ENCODE measurements at places on chromosomes 4 and X.
A peak's percentile ranks its signal among the peaks of the same experiment; 100 is the strongest.

GRCh38 chr4:127194281-127194680, 438.5 kb upstream of the INTU start:
- no peak for DNase-seq

GRCh38 chrX:49921109-49921508, 1.3 kb upstream of the CLCN5 start:
- DNase-seq, result no peak

GRCh38 chrX:49189606-49190005, 3.4 kb upstream of the PRICKLE3 start:
- DNase-seq, result no peak

- DNase-seq, result no peak
Observed at GRCh38 chr4:53541577-53542206, 49.6 kb downstream of the LNX1 start.

- no peak for DNase-seq
Observed at GRCh38 chrX:99142745-99143144, 1267.3 kb downstream of the PCDH19 start.

- DNase-seq, result no peak
Observed at GRCh38 chr4:3226467-3226866, 22.5 kb upstream of the MSANTD1 start.

DNA sequence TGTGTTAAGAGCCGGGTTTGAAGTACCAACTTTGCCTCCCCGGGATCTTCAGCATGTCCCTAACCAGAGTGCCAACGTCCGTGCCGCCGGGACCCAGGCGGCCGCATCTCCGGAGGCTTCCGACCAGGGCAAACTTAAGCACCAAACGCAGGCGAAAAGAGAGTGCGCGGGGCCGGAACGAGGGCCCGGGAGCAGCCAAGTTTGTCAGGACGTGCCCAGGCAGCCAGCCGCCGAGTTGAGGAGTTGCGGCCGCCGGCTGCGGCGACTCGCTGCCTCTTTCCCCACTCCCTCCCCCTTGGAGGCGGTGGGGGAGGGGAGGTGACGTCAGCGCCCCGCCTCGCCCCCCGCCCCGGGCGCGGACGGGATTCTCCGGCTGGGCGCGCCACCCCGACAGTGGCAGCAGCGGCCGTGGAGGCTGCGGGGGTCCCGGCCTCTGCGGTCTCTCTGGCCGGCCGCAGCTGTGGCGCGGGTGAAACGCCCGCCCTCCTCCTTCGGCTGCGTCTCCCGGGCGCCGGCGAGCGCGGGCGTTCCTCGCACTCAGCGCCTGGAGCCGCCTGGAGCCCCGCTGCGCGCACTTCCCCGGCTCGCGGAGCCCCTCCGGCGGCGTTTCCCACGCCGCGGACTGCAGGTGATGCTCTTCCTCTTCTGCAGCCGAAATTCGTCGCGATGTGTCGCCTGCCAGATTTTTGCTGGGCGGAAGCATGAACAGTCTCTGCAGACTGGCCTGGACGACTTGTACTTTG, 2.9 kb upstream of the FAT1 start:
- DNase-seq, result no peak

DNA sequence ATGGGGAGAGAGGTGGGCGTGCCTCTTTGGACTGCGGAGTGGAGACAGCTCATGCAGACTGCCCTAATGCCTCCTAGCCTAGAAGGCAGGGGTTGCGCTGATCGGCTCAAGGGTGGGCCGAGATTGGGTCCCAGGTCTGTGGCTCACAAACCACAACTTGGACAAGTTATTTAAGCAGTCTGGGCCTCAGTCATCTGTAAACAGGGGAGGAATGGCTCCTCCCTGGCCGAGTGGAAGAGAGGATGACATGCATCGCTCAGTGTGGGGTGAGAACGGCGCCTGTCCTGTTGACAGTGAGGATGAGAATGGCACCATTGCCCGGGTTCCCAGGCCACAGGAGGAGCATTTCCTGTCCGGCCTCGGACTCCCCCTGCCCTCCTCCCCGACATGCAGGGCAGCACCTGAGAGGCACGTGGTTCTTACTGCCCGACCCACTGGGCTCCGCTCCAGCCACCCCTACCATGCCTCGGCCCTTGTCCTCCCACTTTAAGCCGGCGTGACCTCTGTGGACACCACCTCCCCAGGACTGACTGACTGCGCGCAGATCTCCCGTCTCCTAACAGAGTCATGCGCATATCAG, 40.3 kb upstream of the GRPEL1 start:
- DNase-seq, result peak; percentile 10

DNA sequence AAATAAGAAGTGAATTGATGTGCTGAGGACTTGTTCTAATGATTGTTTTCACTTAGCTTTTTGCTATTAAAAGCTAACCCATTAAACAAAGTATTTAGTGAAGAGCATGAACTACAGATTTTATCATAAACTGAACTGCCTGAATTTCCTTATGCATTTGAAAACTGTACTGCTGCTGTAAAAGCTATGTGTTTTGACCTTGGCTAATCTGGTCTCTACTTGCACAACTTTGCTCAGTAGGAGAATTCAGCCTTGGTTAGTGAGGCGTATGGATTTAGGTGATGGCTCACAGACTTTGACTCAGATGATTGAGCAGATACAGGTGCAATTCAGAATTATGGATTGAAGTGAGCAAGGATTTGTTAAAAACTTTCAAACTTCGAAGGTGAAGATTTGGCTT, 38.7 kb upstream of the FAT1 start:
- no peak for DNase-seq

All from GM13976 (cell line).